NCI-H526 treated with DMSO at 0.1 percent for 48 hours (cell line): ENCODE measurements at places on chromosomes 2 and 18.

DNA sequence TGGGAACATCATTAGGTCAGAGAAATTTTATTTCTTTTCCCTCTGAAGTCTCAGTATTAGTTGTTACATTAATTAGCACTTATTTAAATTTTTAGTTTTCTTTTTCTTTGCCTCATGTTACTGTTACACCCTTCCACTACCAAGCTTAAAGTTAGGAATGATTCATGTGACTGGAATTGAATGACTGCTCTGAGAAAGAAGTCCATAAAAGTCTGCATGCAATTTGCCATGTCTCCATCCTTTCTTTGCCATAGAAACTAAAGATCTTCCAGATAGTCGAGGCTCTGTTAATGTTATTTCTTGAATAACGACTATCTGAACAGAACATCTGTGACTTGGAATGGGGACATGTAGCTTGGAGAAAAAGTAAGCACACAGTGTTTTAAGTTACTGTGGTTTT is 1269.8 kb upstream of the PIK3C3 start:
- no peak for DNase-seq

GRCh38 chr2:231312066-231312465 is 83.4 kb upstream of the B3GNT7 start:
- no peak for DNase-seq

- DNase-seq = no peak
Observed at GRCh38 chr18:65768120-65768778, 17.4 kb downstream of the CDH7 start.

DNA sequence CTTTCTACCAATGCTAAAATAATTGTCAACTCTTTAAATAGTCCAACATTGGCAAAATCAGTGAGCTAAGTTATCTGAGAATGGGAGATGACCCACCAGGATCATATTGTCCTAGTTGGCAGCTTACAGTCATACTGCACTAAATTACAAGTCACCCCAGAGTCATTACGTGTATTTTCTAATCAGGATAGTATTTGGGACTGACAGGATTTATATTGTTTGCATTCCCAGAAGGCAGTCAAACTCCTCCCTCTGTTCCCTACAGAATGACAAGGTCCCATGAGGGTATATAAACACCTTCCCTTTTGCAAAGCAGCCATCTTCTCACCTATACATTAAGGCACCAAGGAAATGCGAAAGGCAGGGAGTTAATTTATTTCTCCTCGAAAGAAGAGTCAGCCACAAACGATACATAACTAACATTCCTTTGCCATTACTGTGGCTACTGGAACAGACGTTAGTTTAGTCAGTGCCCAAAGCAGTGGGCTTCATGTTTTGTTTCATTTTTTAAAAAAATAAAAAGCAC is 125.3 kb downstream of the ANTXR1 start:
- no peak for DNase-seq

GRCh38 chr2:143453981-143454511 is 324.8 kb downstream of the ARHGAP15 start:
- no peak for DNase-seq

- peak; percentile 7 for DNase-seq
Observed at GRCh38 chr2:238238766-238239542, 884 bp downstream of the HES6 start.

- DNase-seq = no peak
Observed at GRCh38 chr2:135733045-135733444, 8.6 kb upstream of the UBXN4 start.

- no peak for DNase-seq
Observed at GRCh38 chr2:199861132-199861774, 10.3 kb upstream of the FTCDNL1 start.

DNA sequence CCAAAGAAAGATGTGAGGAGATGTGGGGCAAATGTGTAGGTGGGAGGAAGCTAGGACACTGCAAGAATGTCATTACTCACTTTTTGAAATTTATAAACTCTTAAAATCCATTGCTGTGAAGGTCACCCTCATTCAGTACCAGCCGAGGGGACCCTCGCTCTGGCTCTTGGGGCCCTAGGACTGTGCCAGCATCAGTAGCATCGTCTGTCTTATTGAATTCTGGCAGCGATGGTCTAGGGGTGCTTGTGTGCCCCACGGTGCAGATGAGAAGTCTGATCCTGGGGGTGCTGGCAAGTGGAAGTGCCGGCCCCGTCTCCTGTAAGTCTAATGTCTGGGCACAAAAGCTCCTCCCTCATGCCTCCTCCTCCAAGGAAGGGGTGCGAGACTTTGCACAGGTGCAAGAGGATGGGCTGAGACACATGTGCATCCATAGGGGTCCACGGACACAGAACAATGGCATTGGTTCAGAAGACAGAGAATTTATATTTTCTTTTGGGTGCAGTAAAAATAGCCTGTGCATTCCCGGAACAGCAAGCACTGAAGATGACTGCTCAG is 266.7 kb upstream of the HDAC4 start:
- no peak for DNase-seq

DNA sequence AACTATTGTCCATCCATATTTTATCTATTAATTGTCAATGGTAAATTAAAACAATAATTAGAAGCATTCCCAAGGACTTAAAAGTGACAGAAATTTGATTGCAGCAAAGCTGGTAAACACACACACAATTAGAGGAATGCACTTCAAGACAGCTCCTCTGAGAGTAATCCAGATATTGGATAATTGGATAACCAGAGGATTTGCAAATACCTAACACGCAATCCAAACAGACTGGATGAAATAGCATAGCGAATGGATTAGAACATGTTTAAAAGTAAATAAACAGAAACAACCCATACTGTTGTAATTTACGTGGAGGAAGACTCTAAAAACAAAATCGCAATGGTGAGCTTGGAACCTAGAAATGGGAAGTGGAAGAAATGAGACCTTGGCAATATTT is 239.8 kb downstream of the METTL4 start:
- no peak for DNase-seq

DNA sequence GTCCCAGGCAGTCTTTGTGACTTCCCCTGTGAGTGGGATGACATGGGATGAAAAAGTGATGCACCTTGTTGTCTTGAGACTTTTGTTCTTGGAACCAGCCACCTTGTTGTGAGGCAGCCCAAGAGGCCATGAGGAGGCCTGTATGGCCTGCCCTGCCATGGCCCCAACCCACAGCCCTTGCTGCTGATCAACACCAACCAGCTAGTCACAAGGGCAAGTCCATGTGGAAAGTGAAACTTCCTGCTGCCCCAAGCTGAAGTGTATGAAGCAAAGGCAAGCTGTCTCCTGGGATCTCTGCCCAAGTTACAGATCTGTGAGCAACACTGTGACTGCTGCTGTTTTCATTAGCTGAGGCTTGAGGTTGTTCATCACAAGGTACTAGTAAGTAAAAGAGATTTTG is 21.6 kb downstream of the TMEM18 start:
- DNase-seq = no peak

GRCh38 chr2:33673937-33674336 is 74.8 kb upstream of the FAM98A start:
- peak; percentile 7 for DNase-seq

GRCh38 chr2:64525317-64525613 is 1.1 kb downstream of the AFTPH start:
- no peak for DNase-seq

GRCh38 chr2:217710211-217710765 is 292.5 kb downstream of the TNS1 start:
- DNase-seq = no peak

DNA sequence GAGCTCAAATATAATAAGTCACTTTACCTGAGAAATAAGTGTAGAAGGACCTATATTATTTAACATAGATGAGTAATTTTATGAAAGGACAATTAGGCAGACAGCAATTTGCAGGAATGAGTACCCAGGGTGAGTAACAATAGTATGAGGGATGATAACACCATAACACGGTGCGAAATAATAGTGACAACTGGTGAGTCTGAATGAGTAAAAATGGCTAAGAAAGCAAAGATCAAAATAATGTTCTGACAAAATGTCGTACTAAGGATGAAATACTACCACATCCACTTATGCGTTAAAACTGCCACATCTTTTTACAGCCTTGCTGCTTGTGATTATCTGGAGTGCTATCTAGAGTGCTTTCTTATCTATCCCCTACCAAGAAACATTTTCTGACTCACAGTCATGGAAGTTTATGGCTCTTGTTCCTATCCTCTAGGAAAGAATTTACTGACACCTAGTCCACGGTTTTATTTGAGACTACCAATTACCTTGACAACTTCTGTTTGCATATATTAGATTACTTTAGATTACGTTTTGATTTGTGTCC is 929.7 kb downstream of the LRP1B start:
- DNase-seq = no peak

- no peak for DNase-seq
Observed at GRCh38 chr2:133504566-133505505, 63.4 kb downstream of the NCKAP5 start.

DNA sequence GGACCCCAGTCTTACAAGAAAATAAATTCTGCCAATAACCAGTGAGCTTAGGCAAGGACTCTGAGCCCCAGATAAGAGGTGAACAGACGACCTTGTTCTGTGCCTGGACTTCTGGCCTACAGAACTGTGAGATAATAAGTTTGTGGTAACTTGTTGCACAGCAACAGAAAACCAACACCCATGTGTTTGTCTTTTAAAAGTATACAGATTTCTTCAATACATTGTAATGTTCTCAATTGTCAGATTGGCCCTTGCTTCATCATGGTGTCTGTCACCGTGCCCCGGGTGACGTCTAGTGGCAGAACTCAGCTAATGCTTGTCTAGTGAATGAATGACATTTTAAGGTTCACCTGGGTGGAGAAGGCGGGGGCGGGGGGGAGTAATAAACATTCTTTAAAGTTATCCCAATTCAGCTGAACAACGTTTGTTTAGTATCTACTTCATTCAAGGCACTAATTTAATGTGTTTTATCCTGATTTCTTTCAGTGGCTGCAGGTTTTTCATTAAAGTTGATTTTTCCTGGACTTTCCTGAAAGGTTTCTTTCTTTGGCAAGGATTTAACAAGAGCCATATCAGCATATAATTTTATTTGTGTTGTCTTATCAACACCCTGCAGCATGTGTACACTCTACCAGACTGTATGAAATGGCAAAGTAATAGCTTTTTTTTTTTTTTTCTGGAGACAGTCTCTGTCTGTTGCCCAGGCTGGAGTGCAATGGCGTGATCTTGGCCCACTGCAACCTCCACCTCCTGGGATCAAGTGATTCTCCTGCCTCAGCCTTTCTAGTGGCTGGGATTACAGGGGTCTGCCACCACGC is 123.8 kb upstream of the DLX2 start:
- no peak for DNase-seq

DNA sequence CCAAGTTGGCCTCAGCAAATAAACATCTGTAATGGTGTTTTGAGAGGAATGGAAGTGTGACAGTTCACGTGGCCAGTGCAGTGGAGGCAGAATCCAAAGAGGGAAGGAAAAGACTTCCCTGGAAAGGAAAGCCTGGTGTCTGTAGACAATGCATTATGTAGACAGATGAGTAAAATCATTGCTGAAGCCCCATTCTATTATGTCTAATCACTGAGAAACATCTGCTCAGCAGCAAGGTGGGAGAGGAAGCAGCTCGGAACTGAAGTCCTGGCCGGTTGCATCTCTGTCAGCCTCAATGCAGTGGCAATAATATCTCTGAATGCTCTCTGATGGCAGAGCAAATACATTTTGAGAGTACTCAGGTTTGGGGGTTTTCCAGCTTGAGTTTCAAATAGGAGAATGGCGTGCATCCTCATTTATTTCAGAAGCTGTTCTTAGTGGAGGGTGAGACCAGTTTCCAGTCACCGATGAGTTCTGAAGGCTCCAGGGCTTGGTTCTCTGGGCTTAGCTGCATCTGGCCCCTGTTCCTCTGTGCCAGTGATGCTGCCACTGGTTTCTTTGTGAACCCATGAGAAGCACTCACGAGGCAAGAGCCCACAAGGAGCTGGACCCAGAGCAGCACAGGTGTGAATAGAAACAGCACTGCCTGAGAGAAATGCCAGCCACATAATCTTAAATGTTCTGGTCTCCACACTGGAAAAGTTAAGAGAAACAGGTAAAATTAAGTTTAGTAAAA is 63.3 kb downstream of the RPIA start:
- DNase-seq = no peak

- no peak for DNase-seq
Observed at GRCh38 chr2:241509155-241509784, 886 bp upstream of the STK25 start.

- DNase-seq = no peak
Observed at GRCh38 chr2:39099870-39100728, 20.8 kb downstream of the SOS1 start.

GRCh38 chr18:49212819-49213218 is 247.6 kb downstream of the DYM start:
- no peak for DNase-seq

DNA sequence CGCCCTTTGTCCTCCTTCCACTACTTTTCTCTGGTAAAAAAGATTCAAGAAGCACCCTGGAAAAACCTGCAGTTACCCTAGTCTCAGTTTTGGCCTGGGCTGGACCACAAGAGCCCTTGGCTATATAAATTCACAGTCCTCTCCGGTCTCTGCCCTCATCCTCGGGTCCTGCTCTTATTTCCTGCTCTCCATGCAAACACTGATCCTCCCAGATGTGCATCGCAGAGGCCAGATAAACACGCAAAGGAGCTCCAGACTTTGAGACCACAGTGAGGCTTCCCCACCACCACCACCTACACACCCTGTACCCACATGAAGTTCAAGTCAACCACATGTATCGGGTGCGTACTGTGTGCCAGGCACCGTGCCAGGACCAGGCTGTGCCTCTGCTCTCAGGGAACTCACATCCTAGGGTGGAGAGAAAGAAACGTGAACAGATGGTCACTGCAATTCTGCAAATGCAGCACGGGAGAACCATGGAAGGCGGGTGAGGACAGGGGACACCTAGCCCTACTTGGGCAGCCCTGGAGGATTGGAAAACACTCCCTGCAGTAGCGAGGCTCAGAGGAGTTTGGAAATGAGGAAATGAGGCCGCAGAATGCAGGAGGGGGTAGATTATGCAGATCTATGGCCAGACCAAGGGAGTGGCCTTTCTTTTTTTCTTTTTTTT is 7.4 kb downstream of the CTDSP1 start:
- DNase-seq = peak; percentile 54

DNA sequence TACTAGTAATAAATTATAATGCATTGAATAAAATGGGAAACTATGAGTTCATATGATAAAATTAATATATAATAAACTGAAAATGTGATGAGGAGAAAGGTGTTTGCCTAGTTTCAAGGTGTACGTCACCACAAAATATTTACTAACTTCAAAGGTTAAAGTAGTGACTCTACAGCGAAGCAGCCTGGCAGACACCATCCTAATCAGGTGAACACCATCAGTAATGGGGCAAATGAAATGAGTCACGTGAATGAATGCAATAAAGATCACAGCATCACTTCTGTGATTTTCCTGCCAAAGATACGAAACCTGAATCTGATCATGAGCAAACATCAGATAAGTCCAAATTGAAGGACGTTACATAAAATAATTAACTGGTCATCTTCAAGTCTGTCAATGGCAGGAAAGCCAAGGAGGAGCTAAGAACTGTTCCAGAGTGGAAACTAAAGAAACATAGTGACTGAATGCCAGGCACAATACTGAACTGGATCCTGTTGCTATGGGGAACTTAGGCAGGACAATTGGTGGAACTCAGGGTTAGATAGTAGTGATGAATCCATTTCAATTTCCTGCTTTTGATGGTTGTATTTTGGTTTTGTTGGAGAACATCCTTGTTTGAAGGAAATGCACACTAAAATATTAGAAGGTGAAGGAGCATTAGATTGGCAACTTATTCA is 12.1 kb upstream of the NOSTRIN start:
- DNase-seq = no peak
